ENCODE measurements at places on chromosomes 6 and 20.

GRCh38 chr20:1108437-1108920 lies 9.9 kb upstream of the PSMF1 start:
- peak; percentile 33 for DNase-seq

DNA sequence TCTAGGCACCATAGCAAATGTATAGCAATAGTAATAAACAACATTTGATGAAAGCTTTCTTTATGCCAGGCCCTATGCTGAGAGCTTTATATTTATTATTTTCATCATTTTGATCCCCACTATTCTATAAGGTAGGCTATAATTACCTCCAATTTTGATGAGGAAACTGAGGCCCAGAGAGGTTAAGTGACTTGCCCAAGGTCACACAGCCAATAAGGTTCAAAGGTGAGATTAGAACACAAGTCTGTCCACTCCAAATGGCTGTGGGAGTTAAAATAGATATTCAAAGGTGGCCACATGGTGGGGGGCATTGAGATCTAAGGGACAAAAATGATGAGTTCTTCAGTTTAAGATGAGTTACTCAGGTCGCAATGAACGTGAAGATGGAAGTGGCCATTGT lies 269.9 kb downstream of the BMP7 start:
- no peak for DNase-seq

- no peak for DNase-seq
Observed at GRCh38 chr6:151402228-151402627, 10.9 kb upstream of the ZBTB2 start.

DNA sequence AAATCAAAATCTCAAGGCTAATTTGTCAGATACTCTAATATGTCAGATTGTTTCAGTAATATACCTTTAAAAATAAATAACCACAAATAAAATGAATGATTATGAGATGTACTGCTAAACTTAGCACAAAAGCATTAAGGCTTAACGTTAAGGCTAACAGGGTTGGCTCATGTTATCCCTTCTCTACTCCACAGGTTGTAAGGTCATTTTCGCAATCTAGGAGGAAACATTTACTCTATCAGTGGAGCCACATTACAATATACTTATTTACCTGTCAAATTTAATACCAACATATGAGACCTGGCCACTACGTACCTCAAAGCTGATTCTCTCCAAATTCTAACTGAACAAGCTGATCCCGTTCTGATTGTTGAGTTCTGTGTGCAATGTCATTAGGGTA lies 95.7 kb downstream of the RCAN2 start:
- no peak for DNase-seq

GRCh38 chr6:33431880-33432541 lies 12.1 kb downstream of the SYNGAP1 start:
- DNase-seq = no peak

- DNase-seq = no peak
Observed at GRCh38 chr20:60036346-60036745, 78.1 kb downstream of the CDH26 start.

- DNase-seq = no peak
Observed at GRCh38 chr20:51894201-51894600, 91.9 kb upstream of the SALL4 start.

GRCh38 chr6:31010393-31011060 lies at the start of gene MUC22:
MUC22 (plus strand) TSS chr6:31010474; CDS start chr6:31010707, 233 bp downstream.
- DNase-seq = no peak

- DNase-seq = no peak
Observed at GRCh38 chr20:56371977-56372376, 13.2 kb downstream of the FAM210B start.

- no peak for DNase-seq
Observed at GRCh38 chr20:18835466-18836256, 22.1 kb downstream of the SCP2D1 start.

DNA sequence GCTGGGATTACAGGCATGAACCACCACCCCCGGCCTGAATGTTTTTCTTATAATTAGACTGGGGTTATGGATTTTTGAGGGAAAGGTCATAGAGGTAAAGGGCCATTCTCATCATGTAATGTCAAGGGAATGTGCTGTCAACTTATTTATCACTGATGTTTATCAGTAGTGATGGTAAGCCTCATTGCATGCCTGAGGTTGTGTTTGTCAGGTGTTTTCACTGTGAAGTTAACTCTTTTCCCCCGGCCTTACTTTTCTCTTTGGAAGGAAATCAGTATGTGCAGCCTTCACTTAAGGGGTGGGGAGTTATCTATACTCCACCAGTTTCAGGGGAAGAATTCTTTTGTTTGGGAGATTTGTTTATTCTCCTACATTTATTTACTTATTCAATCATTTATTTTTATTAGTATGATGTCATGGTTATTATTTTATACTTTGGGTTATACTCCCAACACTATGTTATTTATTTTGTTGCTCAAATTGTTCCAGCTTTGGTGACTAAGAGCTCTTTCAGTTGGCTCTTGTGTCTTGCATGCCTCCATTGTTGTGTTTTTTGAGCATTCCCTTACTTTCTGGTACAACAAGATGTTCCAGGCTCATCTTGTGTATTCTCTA lies 2.8 kb upstream of the SLC17A5 start:
- DNase-seq = peak; percentile 10

GRCh38 chr6:109483735-109484057 lies 677 bp upstream of the ZBTB24 start:
- DNase-seq = no peak

- DNase-seq = no peak
Observed at GRCh38 chr20:5870568-5870981, 79.8 kb downstream of the TRMT6 start.

GRCh38 chr6:158655569-158656450 lies 6.0 kb downstream of the SYTL3 start:
- DNase-seq = no peak

DNA sequence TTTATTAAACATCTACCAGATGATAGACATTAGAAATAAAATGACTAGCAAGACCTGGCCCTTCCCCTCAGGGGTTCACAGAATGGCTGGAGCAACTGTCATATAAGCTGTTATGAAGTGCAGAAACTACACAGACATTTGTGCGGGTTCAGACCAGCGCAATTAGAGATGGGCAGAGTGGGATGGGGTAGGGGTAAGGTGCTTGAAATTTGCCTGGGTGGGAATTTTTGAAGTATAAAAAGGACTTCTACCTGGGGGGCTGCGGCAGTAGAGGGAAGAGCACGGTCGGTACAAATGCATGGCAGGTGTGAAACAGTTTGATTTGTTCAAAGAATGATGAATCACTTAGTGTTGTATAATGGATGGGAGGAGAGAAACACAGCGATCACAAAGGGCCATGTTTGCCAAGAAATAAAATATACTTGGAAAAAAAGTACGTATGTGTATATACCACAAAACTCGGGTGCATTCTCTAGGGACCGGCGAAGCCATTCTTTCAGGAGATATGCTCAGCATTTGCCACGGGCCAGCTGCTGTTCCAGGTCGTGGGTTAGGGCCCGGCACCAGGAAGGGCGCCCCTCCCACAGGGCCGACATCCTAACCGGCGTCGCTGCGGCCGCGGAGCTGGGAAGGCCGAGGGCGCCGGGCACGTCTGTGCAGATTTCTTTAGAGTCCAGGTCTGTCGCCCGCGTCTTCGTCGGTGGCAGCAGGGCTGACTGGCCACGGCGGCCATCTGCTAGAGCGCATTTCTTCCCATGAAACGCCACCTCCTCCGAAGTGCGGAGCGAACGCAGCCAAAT lies 809 bp upstream of the NOL7 start:
- peak; percentile 49 for DNase-seq

- no peak for DNase-seq
Observed at GRCh38 chr20:58241766-58242465, 13.5 kb upstream of the ANKRD60 start.

DNA sequence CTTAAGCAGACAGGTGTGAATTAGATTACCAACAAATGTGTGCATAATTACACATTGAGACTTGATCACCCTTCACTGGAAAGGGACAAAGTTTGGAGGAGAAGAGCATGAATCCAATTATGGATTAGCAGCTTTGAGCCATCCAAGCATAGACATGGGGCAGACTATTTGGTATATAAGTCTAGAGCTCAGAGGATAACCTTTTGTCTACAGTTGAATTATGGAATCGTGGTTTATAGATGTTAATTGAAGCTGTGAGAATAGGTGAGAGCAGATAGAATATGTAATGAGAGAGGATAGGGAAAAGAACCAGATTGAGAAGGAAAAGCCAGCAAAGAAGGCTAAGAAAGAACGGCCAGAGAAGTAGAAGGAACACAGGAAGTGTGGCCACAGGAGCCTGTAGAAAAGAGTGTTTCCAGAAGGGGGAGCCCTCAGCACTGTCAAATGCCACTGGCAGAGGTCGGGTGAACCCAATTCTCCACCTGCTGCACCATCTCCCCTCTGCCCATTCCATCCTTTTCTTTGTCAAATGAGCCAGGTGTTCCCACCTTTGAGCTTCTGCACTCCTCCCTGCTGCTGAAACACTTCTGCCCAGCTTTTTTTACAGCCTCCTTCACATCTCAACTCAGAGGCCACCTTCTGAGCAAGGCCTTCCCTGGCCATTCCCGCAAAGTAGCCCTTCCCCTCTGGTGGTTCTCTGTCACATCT lies 7.3 kb downstream of the DNTTIP1 start:
- peak; percentile 34 for DNase-seq

GRCh38 chr6:100493206-100493888 lies 28.6 kb upstream of the SIM1 start:
- DNase-seq = no peak

DNA sequence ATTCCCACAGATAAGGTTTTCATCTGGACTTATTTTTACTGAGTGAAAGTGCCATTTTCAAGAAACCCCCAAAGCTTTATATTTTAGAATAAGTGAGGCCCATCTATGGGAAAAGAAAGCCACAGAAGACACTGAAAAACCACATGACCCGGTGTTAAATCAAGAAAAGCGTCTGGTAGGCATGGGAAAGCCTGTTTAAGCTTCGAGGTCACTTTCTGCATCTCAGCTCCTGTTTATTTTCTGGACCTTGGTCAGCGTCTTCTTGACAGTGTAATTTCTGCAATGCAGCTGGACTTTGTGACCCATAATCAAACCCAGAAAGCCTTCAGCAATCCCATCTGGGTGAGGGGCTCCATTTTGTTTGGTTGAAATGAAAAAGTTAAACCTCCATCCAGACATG lies 59.6 kb upstream of the NEDD9 start:
- DNase-seq = no peak

DNA sequence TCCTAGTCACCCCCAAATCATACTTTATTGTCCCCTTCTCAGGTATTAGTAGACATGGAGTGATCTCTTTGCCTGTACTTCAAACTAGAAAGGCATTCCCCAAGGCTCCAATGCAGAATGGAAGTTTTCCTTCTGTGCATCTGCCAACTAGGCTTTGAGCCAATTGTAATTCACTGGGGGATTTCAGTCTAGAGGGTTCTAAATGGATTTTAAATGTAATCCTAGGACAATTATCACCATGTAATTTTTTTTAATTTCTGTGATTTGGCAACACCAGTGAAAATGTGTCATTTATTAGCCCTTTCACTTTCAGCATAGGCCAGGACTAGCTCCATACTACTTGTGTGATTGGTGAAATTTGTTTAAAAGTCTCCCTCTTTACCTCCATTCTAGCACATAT lies 557.6 kb upstream of the MARCKS start:
- DNase-seq = no peak

GRCh38 chr6:64103480-64103879 lies 467.9 kb downstream of the PHF3 start:
- no peak for DNase-seq

DNA sequence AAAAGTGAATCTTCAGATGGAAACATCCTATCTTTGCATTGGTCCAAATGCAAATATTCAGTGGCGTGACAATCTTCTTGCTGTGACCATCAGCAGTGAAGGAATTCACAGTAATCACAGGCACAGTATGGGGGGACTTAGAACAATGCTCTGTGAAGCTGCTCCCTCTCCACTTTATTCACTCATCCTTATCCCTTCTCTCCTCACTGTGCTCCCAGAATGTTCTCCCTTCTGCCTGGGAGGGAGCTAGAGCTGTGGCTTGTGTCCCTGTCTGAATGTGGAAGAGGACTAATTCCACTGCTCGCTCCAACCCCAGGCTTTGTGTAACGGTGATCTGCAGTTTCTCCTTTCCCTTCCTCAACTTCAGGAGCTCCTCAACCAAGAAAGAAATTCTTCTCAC lies 243.7 kb downstream of the ALDH8A1 start:
- DNase-seq = no peak

DNA sequence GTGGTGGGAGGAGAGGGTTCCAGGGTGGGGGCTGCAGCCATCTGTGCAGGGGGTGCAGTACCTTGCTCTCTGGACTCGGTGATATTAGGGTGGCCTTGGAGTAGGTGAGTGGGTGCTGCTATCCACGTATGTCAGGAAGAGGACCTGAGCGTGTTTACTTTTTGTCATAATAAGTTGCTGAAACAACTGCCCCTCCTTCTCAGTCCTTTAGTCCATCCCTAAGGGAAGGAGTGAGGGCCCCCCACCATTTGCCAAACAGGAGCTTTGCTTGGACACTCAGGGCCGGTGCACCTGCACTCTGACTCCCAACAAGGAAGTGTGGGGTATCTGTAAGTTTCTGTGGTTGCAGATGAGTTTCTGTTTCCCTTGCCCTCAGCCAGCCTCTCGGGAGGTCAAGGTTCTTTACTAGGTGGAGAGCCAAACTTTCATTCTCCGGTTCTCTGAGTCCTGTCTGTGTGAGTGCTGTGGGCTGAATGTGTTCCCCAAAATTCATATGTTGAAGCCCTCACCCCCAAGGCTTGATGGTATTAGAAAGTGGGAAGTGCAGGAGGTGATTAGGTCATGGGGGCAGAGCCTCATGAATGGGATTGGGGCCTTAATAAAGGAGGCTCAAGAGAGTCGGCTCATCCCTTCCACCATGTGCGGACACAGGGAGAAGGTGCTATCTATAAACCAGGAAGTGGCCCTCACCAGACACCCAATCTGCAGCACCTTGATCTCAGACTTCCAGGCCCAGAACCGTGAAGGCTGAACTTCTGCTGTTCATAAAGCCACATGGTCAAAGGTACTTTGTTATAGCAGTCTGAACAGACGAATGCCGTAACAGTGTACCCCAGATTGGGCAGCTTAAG lies 19.6 kb upstream of the CCR6 start:
- no peak for DNase-seq

DNA sequence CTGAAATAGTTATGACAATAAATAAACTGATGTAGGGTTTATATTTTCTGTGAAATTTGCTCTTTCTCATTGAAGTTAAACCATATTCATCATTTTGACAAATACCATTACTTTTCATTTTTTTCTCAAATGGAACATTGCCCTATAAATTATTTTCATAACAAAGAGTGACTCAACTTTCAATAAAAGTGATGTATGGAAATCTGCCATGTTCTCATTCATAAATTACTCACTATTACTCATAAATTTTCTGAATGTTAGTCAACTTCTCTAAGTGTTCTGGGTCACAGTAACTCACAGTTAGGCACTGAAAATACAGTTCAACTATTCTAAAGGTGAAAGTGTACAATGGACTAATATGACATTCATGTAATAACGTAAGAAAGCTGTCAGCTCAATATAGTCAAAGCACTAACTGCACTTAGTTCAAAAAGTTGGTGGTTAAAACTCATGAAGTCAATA lies 19.0 kb upstream of the STX11 start:
- peak; percentile 47 for DNase-seq

DNA sequence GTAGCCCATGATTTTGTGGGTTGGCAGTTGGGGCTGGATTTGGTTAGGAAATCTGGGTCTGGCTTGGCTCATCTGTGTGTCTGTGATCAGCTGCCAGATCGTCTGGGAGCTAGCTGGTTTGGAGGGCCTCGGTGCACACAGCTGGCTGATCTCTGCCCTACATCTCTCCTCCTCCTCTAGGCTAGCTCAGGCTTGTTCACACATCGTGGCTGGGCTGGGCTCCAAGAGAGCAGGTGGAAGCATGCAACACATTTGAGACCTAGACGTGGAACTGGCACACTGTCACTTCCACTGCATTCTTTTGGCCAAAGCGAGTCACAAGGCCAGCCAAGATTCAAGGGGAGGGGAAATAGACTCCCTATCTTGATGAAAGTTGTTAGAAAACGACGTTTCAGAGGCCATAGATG lies 15.9 kb downstream of the NDUFAF5 start:
- peak; percentile 84 for DNase-seq
